ENCODE measurements at places on chromosomes 7 and 10. TPM values are rescaled to one million over a fixed set of nuclear protein-coding genes. Genes with fewer than 3 reads are reported as not detected.

SH2D4B gene
- 0.15 TPM for polyA plus RNA-seq

DNA sequence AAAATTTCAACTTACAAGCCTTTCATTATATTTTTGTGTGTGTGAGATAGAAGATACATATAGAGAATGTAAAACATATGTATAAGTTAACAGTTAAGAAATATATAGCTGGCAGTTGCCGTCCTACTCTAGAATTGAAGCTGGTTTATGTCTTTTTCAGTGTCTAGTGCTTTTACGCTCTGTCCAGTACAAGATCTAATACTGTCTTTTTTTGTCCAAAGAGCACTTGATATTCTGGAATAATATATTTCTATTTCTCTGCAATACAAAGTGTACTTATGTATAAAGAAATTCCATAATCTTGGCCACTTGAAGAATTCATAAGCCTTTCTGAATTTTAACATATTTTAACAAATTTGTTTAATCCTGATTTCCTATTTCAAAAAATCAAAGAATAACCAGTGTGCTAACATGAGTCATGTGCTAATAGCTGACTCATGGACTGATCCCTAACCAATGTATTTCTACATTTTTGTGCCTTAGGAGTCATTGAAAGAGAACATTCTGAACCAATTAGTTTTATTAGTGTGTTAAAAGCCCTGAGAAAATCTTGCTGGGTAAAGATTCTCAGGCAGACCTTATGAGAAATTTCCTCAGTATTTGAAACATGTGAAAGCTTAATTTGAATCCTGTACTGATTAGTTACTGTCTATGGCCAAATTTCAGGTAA lies 73.2 kb upstream of the CCAR1 start:
- DNase-seq, result no peak

- no peak for DNase-seq
These were observed 147.6 kb upstream of the AOAH start for GRCh38 chr7:36871863-36872262.

DNA sequence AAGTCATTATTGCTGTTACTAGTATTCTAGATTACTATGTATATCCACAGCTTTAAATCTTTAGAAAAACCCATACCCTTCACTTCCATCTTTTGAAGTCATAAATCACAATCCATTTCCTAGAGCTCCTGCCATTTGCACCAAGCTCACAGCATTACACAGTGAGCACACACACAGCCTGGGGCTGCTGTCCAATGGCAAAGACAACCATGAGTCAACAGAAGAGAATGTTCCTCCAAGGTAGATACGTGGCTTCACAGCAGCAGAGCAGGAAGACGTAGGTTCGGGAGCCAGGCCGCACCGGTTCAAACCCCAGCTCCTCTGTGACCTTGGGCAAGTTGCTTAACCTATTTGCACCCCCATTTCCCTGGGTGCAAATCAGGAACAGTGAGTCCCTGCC lies 234.6 kb downstream of the DIP2C start:
- no peak for DNase-seq

GRCh38 chr10:43048301-43049051 lies 28.4 kb upstream of the RET start:
- DNase-seq, result no peak

GRCh38 chr7:122987463-122987862 lies 8.0 kb downstream of the TAS2R16 start:
- no peak for DNase-seq
